IPS-NIHi11 (cell line): ENCODE measurements at places on chromosomes 5 and 9.
A peak's percentile ranks its signal among the peaks of the same experiment; 100 is the strongest.

GRCh38 chr5:173010547-173011464 lies 27.2 kb downstream of the ATP6V0E1 start:
- DNase-seq: peak; percentile 39

GRCh38 chr9:124664143-124664542 lies 107.0 kb downstream of the NR6A1 start:
- DNase-seq: no peak

- no peak for DNase-seq
These were observed 28.0 kb upstream of the HTR4 start for GRCh38 chr5:148682058-148683026.

GRCh38 chr5:150272531-150272930 lies 17.0 kb downstream of the CAMK2A start:
- DNase-seq: peak; percentile 67

GRCh38 chr9:137492464-137493363 lies 33.6 kb upstream of the NSMF start:
- peak; percentile 94 for DNase-seq

DNA sequence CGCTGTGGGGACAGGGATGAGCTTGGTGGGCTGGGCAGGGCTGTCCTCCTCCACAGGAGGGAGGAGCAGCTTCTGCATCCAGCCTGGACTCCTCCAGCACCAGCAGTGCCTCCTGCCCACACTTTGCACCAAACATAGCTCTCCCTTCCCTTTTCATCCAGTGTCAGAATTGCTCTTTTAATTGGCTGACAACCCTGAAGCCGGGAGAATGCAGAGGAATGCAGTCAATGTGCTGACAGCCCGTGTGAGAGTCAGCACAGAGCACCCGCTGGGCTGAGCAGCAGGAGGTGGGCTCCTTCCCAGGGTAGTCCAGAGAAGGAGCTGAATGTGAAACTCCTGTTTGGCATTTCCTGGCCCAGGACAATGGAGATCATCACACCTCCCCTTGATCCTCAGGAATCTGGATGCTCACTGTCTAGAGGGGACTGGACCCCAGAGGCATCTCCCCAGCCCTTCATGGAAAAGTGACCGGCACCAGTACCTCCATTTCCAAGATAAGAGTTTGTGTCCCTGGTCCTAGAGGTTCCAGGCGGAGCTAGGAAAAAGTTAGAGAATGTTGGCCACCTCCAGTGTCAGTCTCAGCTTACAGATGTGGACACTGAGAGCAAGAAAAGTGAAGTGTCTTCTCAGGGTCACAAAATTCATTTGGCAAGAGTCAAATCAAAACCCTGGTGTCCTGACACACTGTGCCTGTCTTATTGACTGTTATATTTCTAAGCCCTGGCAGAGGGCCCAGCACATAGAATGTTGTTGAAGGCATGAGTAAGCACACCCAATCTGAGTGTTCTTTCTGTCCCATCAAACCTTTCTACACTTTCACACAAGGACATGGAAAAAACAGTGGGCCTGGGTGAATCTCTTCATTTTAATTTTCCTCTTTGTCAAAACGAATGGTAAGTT lies 202.1 kb downstream of the SNX18 start:
- peak; percentile 73 for DNase-seq
